ENCODE measurements at places on chromosomes 12 and 14.

DNA sequence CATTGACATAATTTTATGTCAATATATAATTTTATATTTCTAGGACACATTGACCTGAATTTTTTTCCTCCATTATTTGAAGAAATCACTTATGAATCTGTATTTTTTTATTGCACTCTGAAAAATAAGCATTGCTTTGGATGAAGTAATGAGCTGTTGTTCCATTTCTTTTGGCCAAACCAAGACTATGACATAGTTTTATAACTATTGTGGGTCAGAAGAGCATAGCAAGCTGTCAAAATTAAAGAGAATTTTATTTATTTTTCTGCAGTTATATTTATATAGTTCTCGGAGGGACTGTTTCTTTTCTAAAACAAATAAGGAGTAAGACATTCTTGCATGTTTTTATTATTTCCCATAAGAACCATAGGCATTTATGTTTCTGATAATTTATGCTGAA, 8.5 kb downstream of the C12orf75 start:
- no peak for DNase-seq

- DNase-seq, result no peak
Observed at GRCh38 chr12:46499226-46499625, 126.7 kb upstream of the SLC38A2 start.

GRCh38 chr14:33792720-33793368, 158.0 kb downstream of the EGLN3 start:
- peak; percentile 75 for DNase-seq

DNA sequence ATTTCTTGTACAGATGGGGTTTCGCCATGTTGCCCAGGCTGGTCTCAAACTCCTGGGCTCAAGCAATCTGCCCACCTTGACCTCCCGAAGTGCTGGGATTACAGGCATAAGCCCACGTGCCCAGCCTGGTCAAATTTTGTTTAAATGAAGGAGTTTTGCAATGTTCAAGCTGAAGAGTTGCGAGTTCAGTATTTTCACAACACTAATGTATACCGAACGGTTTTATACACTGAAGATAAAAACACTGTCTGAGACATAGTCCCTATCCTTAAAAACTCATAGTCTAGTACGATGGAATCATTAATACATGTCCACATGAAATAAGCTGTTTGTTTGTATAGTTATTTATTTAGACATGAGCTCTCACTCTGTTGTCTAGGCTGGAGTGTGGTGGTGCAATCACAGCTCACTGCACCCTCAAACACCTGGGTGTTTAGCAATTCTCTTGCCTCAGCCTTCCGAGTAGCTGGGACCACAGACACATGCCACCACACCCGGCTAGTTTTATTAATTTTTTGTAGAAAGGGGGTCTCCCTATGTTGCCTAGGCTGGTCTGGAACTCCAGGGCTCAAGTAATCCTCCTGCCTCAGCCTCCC, 15.4 kb downstream of the TRAPPC6B start:
- DNase-seq, result no peak

- DNase-seq, result no peak
Observed at GRCh38 chr12:132021965-132022364, 72.2 kb downstream of the EP400 start.

GRCh38 chr12:12036901-12037300, 33.8 kb upstream of the BCL2L14 start:
- no peak for DNase-seq

DNA sequence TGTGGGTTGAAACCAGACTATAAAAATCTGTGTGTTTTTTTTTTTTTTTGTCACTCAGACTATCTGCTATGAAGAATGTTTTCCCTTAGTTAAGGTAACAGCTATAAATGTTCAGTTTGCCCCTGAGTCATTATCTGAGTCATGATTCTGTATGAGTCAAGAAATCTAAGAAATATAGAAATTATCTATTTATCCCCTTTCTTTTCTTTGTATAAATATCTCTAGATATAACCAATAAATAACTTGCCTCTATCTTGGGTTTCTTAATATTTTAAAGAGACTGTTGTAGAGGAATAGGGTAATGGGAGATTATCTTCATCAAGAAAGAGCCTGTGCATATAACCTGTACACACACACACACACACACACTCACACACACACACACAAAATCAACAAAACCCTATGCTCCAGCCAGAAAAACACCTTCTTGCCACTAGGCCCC, 161.7 kb upstream of the EEA1 start:
- no peak for DNase-seq

- DNase-seq, result no peak
Observed at GRCh38 chr14:96072076-96072475, 32.9 kb downstream of the C14orf132 start.

Data from NCI-H1092 (cell line).